Stimulated activated naive CD4-positive, alpha-beta T cell treated with Interleukin-2 at 50 U/mL for 16 hours (primary cell): ENCODE measurements at places on chromosomes 6 and 20.

DNA sequence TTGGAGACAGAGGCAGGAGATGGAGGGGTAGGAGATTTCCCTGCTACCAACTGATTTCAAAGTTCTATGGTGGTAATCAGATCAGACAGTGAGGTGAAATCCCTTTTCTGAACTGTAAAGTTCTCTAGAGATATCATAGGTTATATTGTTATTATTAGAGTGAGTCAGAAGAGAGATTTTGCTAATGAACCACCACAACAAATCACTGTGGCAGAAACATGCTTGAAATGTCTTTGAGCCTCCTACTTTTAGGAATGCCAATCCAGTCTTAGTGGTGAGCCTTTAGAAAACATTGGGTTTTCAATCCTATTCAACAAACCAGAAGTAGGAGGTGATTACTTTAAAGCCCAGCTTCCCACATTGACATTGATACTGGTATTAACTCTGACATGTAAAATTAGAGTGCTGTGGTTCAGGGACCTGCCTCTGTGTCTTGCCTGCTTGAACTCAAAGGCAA lies 136.7 kb upstream of the CNR1 start:
- DNase-seq, result no peak

- DNase-seq, result no peak
Measured at GRCh38 chr6:64733433-64733832, 973.6 kb downstream of the EYS start.

- DNase-seq, result no peak
Measured at GRCh38 chr20:47988676-47989075, 203.4 kb upstream of the SULF2 start.

DNA sequence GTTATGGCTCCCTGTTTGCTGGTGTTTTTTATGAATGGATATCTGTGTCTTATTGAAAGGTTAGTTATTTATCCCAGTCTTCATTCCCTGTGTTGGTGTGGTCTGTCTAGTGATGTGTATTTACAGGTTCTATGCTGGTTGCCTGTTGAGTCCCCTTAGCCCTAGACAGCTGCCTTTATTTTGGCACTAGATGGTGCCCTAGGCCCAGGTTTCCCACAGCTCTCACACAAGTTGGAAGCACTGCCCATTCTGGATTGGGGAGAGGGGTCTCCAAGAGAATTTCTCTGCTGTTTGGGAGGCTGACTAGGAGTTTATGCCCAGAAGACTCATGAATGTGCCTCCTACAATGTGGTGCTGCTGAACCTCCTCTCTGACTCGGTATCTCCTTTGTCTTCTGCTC lies 12.4 kb downstream of the GRM1 start:
- DNase-seq, result no peak

DNA sequence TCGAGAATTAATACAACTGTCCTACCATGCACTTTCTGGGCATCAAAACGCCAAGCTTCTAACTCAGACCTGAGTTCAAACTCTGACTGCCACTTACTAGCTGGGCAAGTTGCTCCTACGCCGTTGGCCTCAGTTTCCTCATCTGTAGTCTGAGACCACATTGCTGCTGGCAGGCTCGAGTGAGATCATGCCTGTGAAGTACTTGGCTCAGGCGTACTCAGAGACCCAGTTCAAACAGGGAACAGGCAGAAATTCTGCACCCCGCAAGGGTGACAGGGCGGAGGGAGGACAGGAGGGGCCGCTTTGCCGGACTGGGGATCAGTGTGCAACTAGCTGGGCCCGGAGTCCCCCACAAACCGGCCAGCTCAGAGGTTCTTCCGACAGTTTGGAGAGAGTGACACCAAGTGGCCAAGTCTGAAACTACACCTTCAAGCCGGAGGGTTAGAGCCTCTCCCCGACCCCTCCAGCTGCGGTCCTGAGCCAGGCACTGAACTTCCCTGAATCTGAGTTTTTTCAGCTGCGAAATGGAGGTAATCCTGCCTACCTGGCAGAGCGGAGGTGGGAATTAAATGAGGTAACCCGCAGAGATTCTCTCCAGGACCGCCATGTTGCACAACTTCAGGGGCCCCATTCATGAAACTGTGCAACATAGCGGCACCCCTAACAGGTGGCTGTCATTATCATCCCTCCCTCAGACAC lies 46.0 kb upstream of the PTPN1 start:
- peak; percentile 22 for DNase-seq

DNA sequence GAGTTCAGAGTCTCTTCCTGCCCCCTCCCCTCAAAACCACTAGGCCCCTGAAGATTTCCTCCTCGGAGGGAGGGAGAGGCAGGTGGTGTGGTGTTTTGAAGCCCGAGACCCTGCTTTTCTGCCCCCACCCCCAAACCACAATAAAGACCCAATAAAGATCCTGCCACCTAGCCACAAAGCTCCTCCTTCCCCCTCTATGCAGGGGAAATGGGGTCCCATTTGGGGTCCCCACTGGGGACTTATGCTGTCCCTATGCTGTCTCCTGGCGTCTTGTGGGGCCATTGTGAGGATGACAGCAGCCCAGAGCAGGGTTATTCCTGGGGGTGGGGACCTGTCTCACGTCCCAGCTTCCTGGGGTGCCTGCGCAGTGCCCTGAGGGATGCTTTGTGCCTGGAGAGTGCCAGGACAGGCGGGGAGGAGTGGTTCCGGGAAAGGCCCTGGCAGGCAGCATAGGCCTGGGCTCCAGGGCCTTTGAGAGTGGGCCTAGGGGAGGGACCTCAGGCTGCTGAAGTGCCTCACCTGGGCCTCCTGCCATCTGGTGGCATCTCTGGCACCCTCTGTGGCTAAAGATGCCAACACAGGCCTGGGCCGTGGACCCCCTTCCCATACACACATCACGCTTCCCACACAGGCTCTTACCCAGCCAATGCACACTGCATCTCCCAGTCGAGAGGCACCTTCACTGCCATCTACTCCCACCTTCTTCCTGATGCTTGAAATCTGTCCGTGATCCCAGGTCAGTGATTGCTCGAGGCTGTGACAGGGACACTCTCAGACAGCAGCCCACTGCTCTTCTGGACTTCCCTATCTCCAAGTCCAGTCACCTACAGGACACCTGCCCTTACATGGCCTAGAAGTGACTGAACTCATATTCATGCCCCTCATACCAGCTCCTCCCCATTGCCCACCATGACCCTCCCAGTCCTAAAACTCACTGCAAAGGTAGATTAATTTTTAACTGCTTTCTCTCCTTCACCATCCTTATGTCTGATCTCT lies 7.9 kb upstream of the ARMC12 start:
- peak; percentile 18 for DNase-seq

- no peak for DNase-seq
Measured at GRCh38 chr6:52718550-52718949, 44.7 kb downstream of the GSTA2 start.

GRCh38 chr6:101083533-101084175 lies 202.5 kb upstream of the ASCC3 start:
- DNase-seq, result no peak

- DNase-seq, result no peak
Measured at GRCh38 chr6:55499591-55499990, 79.4 kb downstream of the HMGCLL1 start.

DNA sequence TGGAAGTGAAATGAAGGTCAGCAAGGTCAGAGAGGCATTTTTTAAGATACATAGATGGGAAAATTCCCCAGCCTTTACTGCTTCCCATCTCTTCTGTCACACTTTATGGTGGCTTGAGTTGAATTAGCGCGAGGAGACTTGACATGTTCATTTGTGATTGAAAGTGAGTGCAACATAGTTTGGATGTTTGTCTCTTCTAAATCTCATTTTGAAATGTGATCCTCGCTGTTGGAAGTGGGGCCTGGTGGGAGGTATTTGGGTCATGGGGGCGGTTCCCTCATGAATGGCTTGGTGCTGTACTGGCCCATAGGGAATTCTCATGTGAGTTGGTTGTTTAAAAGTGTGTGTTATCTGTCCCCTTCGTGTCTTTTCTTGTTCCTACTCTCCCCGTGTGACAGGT lies 237.2 kb downstream of the CDKAL1 start:
- no peak for DNase-seq

DNA sequence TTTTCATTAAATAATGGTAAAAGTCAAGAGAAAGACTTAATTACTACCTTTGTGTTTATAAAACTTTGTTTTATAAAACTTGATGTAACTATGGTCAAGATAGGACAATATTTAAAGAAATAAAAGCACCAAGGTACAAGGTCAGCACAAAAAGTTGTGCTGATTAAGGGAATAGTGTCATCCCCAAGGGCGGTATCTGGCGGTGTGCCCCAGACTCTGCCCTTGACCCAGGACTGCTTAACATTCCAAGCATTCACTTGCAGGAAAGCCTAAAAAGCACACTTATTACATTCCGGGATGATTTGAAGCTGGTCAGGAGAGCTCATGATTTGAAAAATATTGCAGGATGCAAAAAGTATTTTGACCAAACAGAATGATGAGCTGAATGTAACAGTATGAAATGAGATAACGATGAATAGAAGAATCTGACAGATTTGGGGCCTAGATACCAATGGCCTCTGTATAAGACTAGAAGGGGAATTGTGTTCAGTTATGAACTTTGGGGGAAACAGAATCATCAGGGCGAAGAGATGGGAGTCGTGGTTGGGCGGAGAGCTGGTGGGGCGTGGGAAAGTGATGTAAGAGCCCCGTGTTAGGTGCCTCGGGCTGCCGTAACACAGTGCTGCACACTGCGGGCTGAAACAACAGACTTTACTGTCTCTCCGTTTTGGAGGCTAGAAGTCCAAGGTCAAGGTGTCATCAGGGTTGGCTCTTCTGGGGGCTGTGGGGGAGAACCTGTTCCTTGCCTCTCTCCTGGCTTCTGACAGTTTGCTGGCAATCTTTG lies 77.2 kb downstream of the CDC5L start:
- no peak for DNase-seq

- DNase-seq, result peak; percentile 76
Measured at GRCh38 chr6:157755746-157756411, 67.2 kb upstream of the SNX9 start.

DNA sequence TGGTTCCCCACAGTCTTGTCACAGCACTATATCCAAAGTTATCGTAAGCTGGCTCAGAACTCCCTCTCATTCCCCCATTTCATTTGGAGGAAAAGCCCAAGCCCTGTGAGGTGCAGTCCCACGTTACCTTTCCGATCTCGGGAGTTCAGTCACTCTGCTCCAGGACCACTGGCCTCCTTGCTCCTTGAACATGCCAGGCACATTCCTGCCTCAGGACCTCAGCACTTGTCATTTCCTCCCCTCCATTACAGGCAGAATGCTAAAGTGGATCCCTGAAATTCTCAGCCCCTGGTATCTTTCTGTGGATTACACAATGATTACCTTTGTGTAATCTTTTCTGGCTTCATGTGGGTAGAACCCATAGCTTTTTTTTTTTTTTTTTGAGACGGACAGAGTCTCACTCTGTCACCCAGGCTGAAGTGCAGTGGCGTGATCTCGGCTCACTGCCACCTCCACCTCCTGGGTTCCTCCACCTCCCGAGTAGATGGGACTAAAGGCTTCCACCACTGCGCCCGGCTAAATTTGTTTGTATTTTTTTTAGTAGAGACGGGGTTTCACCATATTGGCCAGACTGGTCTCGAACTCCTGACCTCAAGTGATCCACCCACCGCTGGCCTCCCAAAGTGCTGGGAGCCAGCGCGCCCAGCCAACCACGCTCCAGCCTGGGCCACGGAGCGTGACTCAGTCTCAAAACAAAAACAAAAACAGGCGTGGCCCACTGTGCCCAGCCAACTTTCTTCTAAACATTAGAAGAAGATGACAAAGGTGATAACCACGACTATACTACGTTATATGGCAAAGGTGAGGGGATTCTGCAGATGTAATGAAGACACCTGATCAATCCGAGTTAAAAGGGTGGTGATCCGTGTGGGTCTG lies 4.0 kb upstream of the OXT start:
- no peak for DNase-seq

GRCh38 chr20:46203510-46203837 lies 85.4 kb downstream of the CD40 start:
- no peak for DNase-seq

GRCh38 chr6:113094779-113095178 lies 747.6 kb downstream of the RFPL4B start:
- no peak for DNase-seq

DNA sequence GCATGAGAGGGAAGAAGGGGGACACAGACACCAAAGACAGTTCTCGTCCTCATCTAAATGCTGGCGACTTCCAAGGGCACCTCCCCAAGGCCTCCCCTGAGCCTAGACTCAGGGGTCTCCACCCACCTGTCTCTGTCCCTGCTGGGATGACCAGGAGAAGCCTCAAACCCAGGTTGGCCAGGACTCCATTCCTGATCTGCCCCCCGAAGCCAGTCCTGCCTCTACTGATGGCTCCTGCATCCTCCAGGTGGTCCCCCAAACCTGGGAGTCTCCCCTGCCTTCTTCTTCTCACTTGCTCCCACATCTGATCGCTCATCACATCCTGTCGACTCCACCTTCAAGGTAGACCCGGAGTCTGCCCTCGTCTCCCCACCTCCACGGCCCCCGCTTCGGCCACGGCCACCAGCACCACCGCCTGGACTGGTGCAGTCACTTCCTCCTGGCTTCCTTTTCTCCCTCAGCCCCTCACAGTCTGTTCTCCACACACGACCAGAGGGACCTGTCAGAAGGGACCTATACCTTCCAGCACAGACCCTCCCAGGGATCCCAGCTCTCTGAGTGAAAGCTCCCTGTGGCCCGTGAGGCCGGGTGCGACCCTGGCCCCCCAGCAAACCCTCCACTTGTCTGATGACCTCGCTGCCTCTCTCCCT lies 92.1 kb downstream of the CEBPB start:
- DNase-seq, result no peak

DNA sequence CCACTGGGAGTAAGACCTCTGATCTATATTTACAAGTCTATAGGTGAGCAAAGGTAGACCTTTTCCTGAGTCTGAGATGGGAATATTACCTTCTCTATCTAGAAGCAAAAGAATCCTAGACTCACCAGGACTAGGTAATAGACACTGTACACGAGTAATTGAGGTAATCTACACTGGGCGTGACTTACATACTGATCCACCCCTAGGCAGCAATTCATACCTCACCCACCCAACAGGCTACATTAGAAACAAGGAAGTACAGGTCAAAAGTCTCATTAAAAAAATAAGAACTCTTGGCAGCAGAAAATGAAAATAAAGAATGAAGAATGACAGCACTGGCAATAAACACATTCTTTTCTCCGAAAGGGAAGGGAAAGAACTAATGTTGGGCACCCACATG lies 7.6 kb downstream of the CSNK2A1 start:
- no peak for DNase-seq

DNA sequence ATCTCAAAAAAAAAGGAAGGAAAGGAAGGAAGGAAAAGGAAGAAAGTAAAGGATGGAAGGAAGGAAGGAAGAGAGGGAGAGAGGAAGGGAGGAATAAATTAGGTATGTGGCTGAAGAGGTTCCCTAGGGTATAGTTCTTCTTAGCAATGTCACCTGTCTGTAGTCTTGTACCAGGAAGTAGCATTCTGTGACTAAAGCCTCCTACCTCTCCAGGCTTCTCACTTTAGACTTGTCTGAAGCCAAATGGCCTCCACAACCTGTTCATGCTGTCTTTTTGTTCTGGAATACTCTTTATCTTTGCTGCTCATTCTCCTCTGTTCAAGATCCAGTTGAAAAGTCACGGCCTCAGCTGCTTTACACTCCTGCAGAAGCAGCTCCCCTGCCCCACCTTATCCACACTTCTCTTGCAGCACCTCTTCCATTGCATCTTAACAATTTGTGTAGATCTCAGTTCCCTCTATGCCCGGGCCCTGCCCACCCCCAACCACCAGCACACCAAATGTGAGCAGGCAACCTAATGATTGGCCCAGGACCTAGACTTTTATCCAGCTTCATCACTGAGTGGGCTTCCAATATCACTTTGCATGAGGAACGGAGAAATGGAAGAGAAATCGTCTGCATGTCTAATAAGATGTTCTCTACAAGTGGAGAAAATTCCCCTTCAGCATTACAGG lies 19.1 kb downstream of the GCNT2 start:
- DNase-seq, result no peak

GRCh38 chr6:10315034-10315433 lies 99.8 kb downstream of the TFAP2A start:
- no peak for DNase-seq
